Fibroblast of skin of scalp (primary cell): ENCODE measurements at places on chromosomes 2 and 18.

GRCh38 chr2:172826522-172826921, 90.9 kb downstream of the RAPGEF4 start:
- DNase-seq: no peak

DNA sequence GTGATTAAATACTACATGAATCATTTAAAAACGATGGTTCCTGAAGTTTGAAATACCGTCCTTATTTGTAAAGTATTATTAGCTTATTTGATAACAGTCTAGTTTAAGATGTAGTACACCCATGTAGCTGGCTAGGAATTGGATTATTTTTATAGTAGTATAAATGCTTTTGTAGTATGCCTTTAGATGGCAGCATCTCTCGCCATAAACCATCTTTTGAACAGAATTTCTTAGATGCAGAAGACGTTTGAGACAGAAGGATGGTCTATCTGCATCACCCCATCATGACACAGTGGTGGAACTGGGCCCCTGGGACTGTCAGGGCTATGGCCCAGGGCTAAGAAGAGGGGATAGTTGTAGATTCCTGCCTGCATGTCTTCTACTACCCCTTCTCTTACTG, 152.7 kb downstream of the WDSUB1 start:
- peak; percentile 65 for DNase-seq

DNA sequence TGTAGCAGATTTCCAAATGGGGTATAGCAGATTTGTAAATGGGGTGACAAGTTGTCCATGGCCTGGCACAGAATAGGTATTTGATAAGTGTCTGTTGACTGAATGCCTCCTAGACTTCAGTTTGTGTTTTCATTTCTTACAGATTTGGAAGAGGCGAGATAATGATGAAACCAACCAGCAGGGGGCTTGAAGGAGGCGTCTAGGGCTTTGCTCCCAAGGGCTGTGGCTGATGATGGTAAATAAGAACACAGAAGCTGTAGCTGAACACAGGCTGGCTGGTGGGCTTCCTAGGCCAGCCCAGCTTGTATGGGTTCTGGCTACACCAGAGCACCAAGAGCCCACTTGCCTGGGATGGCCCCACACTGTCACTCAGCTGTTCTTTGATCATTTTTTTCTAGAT, 19.4 kb downstream of the SFTPB start:
- DNase-seq: peak; percentile 69

DNA sequence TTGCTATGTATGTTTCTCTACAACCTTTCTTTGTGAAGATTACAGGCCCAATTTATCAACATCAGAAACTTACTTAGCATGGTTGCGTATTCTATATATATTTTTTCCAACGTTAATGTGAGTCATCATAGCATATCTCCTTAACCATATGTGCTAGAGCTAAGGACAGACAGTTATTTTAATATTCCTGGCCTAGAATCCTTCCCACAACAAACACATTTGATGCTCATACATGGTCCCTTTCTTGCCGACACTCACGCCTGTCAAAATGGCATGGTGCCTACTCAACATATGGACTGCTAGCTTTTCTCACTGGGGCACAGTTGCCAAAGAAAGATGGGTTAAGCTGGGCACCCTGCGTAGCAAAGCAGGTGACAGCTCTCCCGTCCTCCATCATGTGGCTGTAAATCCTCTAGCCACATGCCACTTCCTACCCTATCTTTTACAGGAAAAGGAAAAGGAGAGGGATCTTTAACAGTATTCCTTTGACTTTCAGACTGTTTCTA, 75.2 kb upstream of the GALNT5 start:
- no peak for DNase-seq

- DNase-seq: no peak
Observed at GRCh38 chr2:88252646-88253045, 82.5 kb downstream of the THNSL2 start.

DNA sequence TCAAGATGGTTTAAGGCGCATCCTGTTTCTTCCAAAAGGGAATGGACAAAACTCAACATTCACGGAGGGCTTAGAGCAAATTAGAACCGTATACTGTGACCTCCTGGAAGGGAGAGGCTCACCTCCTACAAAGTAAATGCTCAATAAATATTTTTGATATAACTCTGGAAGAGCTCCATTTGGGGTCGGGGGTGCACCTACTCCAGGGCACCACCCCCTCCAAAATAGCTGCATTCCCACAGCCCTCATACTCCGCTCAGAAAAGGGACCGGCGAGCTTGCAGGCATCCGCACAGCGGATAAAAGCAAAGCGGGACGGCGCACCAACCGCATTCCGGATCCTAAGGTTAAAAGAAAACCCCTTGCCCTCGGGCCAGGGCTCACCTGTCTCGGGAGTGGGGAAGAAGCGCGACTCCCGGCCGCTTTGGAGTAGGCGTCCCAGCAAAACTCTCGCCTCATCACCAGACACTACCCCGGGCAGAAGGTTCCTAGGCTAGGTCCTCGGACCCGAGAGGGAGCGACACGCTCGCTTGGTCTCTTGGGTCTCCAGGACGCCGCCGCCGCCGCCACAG, 378 bp downstream of the WDPCP start:
- DNase-seq: no peak

DNA sequence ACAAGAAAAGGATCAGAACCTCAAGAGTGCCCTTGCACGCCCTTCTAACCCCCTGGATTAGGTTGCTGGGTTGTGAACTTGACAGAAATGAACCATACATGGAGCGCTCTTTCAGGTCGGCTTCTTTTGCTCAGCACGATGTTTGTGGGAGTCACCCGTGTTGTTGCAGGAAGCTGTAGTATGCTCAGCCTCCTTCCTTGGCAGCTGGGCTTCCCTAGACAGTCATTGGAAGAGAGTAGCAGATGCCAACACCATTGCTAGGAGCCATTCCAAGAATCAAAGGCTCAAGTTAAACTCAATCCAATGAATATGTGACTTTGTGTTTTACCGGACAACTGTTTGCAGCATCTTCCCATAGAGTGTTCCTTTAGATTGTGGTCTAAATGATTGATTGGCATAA, 47.0 kb downstream of the RAB12 start:
- DNase-seq: no peak

DNA sequence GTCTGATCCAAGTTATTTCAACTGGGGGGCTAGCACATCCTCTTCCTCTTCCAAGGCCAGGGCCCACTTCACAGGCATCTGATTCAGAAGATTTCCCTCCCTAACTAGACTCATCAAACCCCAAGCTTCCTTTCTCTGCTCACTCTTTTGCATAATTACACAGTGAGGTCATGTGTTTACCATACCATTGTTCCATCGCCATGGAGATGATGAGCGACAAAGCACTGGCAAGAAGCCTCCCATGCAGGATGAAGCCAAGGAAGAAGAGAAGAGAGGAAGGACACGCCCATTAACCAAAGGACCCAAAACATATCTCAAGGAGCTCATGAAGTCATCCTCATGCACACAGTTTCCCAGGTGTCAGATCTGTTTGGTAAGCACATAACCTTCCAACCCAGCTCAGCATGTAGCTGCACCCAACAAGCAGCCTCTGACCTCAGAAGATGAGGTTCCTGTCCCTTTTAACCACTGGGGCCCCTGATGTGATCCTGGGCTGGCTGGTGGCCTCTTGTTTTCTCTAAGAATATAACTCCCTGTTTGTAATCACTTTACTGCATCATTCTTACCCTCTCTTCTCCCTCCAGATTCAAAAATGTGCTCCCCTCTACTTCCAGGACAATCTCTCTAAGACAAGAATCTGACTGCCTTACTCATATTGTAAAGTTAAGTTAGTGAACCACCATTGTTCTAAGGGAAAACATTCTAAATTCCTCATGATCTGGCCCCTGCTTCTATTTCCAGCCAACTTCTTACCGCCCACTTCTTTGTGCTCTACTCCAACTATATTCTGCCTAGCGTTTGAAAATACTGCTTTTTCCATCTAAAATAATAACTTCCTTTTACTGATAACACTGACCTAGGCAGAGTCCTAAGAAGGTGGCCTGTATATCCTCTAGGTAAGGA, 190.1 kb downstream of the TTC32 start:
- DNase-seq: peak; percentile 96

GRCh38 chr18:78632111-78632541, 347.5 kb upstream of the SALL3 start:
- DNase-seq: no peak

DNA sequence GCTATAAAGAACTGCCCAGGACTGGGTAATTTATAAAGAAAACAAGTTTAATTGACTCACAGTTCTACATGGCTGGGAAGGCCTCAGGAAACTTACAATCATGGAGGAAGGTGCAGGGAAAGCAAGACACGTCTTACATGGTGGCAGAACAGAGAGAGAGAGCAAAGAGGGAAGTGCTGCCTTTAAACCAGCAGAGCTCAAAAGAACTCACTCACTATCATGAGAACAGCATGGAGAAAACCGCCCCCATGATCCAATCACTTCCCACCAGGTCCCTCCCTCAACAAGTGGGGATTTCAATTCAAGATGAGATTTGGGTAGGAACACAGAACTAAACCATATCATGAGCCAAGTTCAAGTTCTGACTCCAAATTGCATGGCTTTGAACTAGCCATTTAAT, 62.8 kb upstream of the PPP1CB start:
- no peak for DNase-seq

GRCh38 chr2:96493072-96493471, 12.1 kb downstream of the NEURL3 start:
- no peak for DNase-seq
